ENCODE measurements at places on chromosomes 5 and 9.
A peak's percentile ranks its signal among the peaks of the same experiment; 100 is the strongest.

DNA sequence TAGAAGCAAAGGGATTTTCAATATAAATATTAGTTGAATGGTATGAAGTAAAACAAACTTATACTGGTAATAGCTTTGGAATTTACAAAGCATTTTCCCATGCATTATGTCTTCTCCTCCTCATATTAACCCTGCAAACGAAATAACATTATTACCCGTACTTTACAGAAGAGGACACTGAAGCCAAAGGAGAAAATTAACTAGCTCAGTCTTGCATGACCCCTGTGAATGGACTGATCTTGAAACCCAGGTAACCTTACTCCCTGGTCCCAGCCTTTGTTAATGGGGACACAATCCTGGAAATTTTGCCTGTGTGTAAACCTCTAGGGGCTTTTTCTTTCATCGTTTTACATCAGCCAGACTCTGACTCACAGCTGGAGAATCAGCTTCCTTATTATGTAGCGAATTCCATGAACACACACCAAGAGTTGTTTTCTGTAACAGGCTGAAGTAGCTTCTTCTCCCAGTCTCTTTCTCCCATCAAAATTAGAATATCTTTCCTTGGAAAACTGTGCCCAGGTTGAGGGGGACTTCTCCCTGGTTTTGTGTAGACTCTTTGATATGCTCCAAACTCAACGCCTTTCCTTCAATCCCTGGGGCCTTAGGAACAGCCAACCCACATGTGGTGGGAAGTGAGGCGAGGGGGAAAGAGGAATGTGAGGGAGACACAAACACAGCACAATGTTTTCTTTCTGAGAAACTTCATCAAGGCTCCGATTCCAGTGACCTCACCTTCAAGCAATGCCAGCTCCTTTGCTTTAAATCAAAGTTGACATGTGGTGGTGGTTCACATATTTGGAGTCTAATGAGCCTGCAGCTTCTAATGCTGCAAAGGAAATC, 480.9 kb upstream of the PAPPA start:
- DNase-seq: no peak

DNA sequence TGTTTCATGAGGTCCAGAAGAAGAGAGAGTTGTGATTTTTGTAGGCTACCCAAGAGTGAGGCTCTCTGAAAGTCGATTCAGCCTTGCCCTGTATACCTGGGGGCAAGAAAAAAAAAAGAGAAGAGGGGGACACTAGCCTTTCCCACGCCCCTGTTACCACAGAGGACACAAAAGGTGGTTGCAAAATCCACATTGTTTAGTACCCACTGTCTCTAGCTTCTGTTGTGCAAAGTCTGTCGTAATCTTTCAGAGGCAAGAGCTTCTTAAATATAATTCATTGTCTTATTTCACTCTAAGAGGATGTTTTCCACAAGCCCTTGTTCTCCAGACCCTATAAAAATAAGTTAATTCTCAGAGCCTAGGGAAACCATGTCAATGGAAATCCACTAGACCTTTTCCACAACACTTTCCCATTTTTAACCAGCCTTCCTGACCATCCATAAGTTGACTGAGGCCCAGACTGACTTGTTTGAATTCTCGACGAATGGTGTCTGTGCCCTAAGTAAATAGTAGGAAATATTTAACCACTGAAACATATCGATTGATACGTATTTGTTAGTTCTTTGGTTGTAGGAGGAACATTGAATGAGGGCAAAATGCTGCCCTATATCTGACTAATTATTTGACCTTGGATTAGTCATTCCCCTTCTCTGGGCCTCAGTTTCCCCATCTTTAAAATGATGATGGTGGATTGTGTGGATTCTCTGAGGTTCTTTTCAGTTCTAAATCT, 182.7 kb downstream of the PAPPA start:
- no peak for DNase-seq

DNA sequence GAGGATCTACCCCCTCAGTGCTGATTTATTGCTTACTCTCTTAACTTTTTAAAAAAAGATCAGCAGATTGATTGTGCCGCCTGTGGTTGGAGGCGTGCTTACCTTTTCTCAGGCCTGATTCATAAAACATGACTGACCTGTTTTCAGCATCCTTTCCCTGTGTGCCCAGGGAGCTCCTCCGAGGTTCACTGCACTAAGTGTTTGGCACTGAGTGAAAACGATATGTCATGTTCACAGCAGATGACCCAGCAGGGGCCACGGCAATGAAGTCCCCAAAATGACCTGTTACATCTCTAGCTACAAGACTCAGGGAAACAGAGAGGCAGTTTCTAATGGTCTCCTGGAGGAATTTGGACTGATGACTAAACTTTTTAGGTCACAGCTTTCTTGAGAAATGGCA, 69.9 kb downstream of the INSYN2B start:
- DNase-seq: no peak

DNA sequence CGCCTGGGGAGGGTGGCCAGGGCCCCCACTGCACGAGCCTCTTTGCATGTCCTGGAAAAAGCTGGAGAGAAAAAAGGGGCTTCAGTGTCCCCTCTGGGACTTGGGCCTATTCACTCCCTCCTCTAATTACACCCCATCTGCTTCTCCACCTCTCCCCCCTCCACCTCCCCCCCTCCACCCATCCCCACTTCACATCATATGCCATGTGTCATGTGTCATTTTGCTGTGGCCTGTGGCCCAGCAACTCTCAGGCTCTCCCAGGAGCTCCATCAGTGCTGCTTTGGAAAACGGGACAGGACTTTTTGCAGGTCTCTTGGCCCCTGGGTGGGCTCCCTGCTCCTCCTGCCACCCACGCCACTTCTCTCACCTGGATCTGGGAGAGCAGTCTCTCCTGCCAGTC, 68.7 kb downstream of the NTNG2 start:
- DNase-seq: no peak

DNA sequence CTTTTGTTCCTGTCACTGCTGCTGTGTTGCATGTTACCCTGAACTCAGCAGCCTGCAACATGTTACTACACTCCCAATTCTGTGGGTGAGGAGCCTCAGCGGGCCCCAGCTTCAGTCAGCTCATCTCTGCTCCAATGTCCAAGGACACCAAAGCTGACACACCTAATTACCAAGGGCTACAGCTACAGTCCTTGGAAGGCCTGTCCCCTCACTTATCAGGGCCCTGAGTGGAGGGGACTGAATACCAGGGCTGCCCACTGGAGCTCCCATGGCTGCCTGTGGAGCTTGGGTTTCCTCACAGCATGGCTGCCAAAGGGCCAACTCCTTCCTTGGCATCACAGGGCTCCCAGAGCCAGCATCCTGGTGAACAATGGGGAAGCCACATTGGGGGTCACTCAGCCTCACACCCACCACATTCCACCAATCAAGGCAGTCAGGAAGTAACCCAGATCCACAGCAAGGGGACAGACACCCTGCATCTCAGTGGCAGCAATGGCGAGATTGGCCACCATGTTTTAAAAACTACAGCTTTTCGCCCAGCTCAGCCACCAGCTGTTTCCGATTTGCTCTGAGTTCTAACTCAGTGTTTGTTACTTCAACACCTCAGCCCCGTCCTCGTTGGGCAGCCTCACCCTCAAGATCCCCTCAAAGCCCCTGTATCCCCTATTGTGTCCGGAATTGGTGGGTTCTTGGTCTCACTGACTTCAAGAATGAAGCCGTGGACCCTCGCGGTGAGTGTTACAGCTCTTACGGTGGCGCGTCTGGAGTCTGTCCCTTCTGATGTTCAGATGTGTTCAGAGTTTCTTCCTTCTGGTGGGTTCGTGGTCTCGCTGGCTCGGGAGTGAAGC, 18.9 kb downstream of the SEMA4D start:
- peak; percentile 61 for DNase-seq

DNA sequence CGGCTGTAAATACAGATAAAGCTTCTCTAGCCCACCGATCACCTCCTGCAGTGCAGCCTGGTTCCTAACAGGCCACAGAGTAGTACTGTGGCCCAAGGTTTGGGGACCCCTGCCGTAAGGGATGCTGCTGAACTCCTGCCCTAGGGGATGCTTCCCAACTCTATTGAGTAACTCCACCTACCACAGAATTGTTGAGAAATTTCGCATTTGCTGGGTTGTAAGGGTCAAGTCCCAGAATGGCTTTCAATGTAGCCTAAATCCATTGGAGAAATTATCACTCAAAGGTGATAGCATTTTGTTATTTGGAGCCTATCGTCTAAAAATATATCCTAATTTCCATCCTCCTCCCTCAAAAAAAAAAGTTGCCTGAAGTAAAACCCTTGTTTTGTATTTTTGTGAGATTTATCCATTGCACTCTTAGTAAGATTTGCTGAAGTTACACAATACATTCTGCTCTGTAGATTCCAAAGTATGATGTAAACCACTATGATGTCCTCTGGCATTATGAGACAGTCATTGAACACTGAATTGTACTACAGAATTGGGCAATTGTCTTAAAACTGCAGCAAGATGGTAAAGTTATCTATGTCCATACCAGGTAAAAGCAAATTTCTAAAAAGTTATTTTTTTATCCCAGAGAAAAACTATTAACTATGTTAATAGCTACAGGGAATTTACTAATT, 14.0 kb downstream of the ACTBL2 start:
- DNase-seq: no peak

DNA sequence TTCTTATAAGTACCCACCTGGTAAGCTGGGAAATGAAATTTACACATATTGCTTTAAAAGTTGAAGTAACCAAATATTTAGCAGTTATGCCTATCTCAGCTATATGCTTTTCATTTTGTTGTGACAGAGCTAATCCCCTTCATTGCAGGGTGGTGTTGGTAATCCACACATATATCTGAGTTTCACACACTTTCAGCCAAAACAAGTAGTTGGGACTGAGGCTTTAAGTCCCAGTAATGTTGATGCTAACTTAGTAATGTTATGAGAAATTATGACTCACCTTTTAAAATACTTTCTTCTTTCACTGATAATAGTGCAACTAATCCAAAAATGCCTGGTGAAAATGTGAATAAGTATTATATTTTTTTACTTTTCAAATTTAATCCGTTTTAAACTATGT, 19.2 kb upstream of the RICTOR start:
- DNase-seq: no peak

- DNase-seq: no peak
Measured at GRCh38 chr5:111930905-111931461, 174.0 kb upstream of the NREP start.

- DNase-seq: no peak
Measured at GRCh38 chr5:125411071-125411743, 664.8 kb upstream of the ZNF608 start.

GRCh38 chr5:138962614-138963370, 87.7 kb upstream of the LRRTM2 start:
- DNase-seq: no peak

DNA sequence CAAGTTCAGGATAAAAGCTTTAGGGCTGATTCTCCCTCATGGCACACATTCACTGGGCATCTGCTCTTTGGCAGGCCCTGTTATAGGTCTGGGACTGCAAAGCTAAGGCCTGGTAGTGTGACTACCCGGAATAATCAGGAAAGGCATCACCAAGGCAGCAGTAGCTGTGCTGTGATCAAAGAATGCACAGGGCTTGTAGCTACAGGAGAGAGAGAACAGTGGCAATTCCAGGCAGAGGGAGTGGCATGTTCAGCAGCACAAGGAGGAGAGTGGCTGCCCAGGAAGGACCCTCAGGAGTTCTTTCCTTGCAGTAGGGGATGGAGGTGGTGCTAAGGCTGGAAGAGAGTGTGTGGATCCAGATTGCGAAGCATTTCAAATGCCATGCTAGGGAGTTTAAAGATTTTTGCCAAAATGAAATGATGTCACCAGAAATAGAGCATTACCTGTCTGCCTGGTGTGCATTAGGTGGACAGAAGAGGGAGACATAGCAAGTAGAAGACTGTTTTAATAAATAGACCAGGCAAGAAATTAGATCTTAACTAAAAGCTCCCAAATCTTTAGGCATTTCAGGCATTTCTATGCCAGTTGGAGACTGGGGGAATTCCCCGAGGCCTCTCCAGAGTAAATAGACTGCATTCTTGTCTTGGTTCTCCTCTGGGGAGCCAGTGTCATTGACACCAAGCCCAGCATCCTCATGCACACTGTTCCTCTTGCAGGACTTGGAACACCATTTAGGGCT, 69.1 kb downstream of the GPR21 start:
- no peak for DNase-seq

GRCh38 chr9:130034570-130034969, 8.4 kb downstream of the FNBP1 start:
- peak; percentile 61 for DNase-seq

- DNase-seq: no peak
Measured at GRCh38 chr5:32508806-32509805, 64.6 kb upstream of the ZFR start.

DNA sequence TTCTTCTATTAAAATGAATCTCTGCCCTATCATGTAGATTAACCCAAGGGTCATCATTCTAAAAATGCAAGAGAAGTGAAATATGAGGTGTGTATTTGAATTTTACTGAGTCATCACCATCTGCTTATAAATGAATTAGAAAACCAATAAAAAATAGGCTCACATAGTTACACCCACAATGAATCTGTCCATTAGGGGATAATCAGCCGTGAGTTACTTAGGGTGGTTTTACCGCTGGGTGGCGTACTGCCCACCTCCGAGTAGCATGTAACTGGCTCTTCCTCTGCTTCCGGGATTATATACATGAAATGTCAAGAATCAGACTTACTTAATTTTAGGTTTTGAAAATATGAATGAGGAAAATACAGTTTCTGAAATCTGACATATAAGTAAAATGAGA, 332.9 kb upstream of the CCNG1 start:
- peak; percentile 7 for DNase-seq

- DNase-seq: peak; percentile 79
Measured at GRCh38 chr9:129783516-129784361, 19.2 kb upstream of the TOR1B start.

DNA sequence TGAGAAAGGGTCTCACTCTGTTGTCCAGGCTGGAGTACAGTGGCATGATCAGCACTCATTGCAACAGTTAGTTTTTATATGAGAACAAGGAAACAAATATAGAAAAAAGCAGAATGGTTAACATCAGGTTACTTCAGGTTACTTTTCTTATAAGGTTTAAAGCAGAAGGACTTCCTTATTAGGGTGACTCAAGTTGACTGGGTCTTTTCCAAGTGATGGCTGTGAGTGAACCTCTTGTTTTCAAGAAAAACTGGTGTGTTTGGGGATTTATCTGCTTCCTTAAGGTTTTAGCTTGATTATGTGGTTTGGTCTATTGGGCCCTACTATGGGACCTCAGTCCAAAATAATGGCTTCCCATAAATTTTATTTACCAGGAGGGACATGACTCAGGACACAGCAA, 99.2 kb downstream of the ARRDC3 start:
- no peak for DNase-seq

DNA sequence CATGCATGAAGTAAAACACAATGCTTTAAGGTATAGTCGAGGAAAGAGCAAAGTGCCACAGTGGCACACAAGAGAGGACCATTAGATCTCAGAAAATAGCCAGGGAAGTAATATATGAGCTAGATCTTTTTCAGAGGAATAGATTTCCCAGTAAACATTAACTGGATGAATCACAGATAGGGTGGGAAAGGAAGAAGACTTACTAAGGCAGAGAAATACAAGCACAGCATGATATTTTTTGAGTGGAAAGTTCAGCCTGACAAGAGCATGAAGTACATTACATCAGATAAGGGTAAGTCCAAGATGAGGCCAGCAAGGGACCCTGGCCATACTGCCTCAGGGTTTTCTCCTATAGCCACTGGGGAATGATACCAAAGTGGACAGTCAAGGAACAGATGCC, 804.6 kb upstream of the DMAC1 start:
- no peak for DNase-seq

- DNase-seq: no peak
Measured at GRCh38 chr9:114450181-114450580, 55.1 kb downstream of the WHRN start.

Measured in activated CD8-positive, alpha-beta T cell treated with anti-CD3 and anti-CD28 coated beads for 36 hours (primary cell).